Glomerular endothelial cell (primary cell): ENCODE measurements at places on chromosomes 12 and 14.

DNA sequence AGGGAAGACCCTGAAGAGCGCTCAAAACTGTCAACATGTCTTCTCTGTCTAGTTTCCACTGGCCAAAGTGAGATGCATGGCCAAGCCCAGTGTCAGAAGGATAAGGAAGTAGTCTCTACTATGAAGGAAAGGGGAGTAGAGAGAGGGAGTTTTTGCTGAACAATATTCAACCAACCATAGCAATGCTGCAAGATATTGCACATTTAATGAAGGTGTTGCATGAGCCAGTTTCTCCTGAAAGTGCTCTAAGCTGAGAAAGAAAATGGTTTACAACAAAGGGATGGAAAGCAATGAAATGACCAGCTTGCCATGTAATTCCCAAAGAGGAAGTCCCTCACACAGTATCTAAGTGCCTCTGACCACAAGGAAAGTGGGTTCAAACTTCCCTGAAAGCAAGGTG, 40.0 kb upstream of the NID2 start:
- DNase-seq = no peak

DNA sequence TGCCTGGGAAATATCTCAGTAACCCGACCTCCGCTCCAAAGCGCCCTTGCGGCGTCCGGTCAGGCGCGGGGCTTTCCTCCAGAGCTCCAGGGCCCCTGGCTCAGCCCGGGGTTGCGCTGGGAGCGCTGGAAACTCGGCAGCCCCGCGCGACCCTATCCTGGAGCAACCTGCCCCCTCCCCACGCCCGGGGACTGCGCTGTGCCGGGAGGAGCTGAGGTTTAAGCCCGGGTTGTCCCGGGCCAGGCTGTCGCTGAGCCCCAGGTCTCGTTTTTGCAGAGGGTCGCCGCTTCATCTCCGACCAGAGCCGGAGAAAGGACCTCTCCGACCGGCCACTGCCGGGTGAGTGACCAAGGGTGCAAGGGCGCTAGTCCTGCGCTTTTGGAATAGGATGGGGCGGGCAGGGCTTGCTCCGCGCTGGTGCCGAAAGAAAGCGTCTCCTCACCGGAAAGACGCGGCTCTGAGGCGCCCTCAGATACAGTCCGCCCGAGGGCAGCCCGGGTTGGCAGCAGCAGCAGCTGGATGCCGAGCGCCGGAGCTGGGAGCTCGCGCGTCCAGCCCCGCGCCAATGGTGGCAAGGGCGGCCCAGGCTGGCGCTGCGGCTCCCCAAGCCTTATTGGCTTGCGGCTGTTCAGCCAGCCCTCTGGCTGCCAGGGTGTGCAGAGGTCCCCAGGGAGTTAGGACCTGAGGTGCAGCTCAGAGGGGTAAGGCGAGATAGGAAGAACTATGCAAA, 1.5 kb downstream of the SPX start:
- no peak for DNase-seq

GRCh38 chr14:102491366-102491765, 18.2 kb downstream of the ANKRD9 start:
- no peak for DNase-seq

GRCh38 chr14:104368751-104369100, 210.8 kb upstream of the C14orf180 start:
- no peak for DNase-seq

DNA sequence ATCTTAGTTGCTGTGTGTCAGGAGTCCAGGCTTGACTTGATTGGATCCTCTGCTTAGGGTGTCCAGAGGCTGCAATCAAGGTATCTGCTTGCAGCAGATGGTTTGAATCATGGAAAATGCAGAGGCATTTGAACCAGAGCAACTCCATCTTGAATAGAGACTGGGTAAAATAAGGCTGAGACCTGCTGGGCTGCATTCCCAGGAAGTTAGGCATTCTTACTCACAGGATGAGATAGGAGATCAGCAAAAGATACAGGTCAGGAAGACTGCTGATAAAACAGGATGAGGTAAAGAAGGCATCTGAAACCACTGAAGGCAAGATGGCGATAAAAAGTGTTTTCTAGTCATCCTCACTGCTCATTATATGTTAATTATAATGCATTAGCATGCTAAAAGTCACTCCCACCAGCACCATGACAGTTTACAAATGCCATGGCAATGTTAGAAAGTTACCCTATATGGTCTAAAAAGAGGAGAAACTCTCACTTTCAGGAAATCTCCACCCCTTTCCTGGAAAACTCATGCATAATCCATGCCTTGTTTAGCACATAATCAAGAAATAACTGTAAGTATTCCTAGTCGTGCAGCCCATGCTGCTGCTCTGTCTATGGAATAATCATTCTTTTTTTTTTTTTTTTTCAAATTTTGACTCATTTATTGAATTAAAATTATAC, 218.3 kb upstream of the CPNE8 start:
- no peak for DNase-seq
